Daoy (cell line): ENCODE measurements at places on chromosomes 2 and 18.
A peak's percentile ranks its signal among the peaks of the same experiment; 100 is the strongest.

DNA sequence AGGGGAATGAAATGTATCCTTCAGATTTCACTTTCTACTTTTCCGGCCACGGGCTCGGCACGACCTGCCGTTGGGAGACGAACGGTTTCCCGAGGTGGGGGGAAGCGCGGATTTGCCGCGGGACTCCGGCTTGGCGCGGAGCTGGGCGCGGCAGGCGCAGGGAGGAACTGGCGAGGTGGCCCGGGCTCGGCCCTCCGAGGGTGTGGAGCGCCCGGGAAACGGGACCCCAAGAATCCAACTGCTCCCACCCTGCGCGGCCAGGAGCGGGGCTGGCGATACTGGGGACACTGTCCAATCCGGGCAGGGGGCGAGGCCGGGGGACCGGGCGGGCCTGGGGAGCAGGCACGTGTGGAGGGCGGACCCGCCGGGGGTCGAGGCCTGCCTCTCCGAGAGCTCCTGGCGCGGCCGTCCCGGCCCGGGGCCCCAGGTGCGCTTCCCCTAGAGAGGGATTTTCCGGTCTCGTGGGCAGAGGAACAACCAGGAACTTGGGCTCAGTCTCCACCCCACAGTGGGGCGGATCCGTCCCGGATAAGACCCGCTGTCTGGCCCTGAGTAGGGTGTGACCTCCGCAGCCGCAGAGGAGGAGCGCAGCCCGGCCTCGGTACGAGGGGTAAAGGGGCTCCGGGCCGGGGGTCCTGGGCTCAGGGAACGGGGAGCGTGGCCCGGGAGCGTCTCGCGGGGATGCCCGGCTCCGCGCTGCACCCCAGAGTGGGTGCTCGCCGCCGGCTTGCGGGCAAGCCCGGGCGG, at the start of gene ANXA4:
Gene ANXA4 (plus strand): TSS at position 560 of the 747 bp plus-strand sequence. CDS start 39,432 bp downstream, outside the sequence.
- DNase-seq, result peak; percentile 83

DNA sequence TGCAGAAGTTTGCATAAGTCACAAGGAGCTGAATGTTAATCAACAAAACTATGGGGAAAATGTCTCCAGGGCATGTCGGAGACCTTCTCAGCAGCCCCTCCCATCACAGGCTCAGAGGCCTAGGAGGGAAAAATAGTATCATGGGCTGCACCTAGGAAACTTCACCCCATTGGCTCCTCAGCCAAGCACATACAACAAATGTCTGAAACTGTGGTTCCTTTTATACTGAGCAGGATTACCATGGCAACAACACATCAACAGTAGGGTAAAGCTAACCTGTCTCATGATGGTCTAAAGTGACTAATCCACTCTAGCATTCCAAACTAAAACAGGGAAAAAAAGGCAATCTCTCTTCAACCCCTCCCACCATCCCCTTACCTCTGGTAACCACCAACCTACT, 3.2 kb upstream of the NEMP2 start:
- peak; percentile 14 for DNase-seq

DNA sequence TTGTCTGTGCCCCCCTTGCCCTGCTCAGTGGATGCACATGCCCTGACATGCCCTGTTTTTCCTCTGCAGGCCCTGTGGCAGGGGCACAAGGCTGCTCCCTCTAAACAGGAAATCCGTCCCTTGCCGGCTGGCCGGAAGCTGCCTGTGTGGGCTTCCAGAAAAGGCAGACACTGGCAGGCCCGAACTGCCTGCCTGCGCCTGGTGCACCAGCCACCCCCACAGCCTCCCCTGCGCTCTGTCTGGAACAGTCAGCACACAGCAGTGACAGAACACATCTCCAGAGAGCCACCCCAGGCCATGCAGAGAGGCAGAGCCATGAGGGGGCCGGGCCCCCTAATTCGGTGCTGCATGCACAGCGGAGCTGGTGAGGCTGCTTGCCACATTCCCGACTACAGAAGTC, 33.5 kb downstream of the LOXHD1 start:
- DNase-seq, result no peak

- DNase-seq, result peak; percentile 50
Measured at GRCh38 chr2:37156071-37156856, 516 bp downstream of the EIF2AK2 start.

DNA sequence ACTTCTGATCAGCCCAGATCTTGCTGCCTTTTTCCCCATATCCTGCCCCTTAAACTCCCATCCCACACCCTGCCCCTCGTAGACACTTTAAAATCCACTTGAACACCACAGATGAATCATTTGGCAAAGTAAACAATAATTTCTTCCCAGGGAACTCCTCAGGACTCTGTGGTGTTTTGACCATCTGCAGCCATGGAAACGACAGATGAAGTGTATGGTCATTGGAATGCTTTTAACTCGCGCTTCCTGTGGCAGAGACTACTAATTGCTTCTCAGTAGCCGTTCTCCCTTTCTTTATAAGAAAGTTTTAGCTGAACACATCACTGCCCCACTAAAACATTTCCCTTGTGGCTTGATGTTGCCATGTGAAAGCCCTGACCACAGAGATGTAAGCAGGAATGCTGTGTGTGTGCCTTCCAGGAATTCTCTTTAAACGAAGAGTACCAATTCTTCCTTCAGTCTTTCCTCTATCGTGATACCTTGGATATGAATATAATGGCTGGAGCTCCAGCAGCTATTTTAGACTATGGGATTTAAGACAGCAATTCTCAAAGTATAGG, 92.7 kb upstream of the PARD3B start:
- peak; percentile 97 for DNase-seq

DNA sequence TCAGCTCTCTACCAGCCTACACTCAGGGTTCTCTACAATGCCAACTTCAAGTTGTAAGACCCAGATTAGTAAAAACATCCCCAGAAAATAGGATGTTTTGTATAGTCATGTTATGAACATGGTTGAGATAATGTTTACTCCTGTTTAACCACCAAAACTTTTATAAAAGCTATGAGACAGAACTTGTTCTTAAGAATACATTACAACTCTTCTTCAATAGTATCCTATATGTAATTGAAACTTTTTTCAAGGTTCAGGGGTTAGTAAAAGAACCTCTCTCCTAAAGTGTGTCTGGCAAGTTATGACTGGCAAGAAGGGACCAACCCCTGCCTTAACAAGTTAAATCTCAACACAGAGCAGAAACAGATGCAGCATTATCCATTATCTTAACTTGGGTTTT, 118.8 kb upstream of the STK17B start:
- no peak for DNase-seq

DNA sequence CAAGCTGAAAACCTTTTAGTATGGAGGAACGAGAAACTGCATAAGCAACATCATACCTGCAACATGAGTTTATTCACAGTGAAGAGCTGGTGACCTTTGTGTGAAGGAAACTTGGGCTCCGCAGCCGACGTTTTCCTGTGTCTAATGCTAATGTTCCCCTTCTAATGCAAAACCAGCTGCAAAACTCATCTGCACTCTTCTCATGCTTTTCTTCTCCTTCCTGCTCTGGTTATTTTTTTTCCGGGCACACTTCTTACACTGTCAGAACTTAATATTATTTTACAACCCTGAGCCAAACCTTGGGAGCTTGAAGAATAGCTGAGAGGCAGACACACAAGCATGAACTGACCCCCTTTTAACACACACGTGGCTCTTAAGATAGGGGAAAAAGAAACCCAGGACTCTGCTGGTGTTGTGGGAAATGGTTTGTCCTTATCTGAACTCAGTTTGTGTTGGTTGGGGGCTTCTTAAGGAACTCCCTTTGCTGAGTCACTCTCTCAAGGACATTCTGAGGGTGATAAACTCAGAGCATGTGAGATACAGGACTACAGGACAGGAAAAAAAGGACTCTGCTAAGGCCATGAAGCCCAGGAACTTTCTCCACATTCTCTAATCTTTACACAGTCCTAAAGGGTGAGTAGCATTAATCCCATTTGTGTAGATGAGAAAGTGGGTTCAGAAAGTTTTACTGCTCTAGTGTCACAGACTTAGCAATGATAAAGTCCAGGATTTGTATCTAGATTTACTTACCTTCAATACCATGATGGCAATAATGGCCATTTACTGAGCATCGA, 439.3 kb upstream of the TRIB2 start:
- DNase-seq, result no peak

- peak; percentile 90 for DNase-seq
Measured at GRCh38 chr2:181790716-181791649, 100.5 kb upstream of the ITPRID2 start.

DNA sequence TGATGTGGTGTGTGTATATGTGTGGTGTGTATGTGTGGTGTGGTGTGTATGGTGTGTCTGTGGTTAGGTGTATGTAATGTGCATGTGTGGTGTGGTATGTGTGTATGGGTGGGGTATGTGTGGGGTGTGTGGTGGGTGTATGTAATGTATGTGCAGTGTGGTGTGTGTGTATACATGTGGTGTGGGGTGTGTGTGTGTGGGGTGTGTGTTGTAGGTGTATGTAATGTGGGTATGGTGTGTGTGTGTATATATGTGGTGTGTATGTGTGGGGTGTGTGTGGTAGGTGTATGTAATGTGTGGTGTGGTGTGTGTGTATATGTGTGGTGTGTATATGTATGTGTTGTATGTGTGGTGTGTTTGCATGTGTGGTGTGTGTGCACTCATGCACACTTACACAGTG, 84.8 kb upstream of the ID2 start:
- no peak for DNase-seq

GRCh38 chr2:225041851-225042799, at the start of gene DOCK10:
Gene DOCK10, minus strand, starts transcription at chr2:225042468. Its CDS starts 94 bp downstream, at chr2:225042374.
- DNase-seq, result peak; percentile 57

DNA sequence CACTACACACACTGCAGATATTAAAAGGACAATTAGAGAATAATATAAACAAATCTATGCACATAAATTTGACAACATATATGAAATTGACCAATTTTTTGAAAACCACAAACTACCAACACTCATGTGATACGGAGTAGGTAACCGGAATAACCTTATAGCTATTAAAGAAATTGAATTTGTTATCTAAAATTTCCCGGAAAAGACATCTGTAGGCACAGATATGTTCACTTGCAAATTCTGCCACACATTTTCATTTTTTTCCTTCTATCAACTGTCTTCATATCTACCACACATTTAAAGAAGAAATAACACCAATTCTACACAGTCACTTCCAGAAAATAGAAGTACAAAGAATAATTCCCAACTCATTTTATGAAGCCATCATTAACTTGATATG, 22.4 kb downstream of the NLRC4 start:
- no peak for DNase-seq

GRCh38 chr2:168354499-168354898, 101.6 kb upstream of the CERS6 start:
- no peak for DNase-seq

DNA sequence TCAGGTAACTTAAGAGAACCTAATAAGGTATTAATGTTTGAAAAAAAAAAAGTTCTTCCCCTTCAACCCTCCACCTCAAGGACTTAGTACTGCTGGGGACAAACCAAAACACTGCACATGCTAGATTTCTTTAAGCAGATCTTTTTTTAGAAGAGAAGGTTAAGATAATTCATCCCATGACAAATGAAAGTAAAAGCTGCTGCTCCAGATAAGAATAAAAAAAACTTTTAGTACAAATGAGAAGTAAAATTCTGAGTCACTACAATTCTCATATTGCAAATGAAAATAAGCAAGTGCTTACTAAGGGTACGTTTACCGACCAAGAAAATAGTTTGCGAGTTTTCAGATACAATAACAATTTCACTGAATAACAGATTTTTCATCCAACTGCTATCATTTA, 8.9 kb downstream of the STAM2 start:
- no peak for DNase-seq

DNA sequence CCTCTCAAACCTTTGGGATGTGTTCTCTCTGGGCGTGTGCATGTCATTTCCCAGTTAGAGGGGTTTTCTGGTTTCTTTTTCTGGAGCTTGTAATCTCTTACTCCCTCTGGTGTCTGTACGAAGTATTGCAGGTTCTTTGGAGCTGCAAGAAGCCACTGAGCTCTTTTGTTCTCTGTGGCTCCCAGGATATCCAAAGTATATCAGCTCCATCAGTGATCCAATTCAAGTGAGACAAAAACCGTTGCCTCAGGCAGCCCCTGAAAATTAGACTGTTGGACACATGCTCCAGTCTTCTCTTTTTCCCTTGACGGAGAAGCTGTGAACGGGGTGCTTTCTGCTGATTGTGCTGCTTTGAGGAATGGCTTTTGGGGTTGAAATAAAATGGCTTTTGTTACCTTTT, 59.0 kb upstream of the LDLRAD4 start:
- DNase-seq, result peak; percentile 36

- no peak for DNase-seq
Measured at GRCh38 chr18:49400398-49401072, 59.9 kb downstream of the DYM start.

- peak; percentile 74 for DNase-seq
Measured at GRCh38 chr2:100818606-100819369, 1.2 kb upstream of the NPAS2 start.

DNA sequence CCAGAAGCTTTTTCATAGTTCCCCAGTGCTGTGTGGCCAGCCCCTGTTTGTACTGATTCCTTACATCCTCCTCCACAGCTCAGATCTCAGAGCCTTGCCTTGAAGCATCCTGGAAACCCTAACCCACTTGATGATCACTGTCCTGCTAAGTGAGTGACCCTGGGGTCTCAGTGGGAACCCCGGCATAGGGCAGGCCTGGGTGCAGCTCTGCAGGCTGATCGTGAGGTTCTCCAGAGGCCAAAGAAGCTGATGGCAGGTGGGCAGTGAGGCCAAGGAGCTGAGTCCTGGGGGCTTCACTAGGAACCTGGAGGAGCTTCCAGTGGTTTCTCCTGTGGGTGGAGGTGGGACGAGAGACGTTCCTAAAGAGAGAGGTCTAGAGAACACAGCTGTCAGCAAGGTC, 47.4 kb upstream of the BIN1 start:
- DNase-seq, result no peak

GRCh38 chr2:45607701-45608100, 3.4 kb downstream of the SRBD1 start:
- DNase-seq, result peak; percentile 25

DNA sequence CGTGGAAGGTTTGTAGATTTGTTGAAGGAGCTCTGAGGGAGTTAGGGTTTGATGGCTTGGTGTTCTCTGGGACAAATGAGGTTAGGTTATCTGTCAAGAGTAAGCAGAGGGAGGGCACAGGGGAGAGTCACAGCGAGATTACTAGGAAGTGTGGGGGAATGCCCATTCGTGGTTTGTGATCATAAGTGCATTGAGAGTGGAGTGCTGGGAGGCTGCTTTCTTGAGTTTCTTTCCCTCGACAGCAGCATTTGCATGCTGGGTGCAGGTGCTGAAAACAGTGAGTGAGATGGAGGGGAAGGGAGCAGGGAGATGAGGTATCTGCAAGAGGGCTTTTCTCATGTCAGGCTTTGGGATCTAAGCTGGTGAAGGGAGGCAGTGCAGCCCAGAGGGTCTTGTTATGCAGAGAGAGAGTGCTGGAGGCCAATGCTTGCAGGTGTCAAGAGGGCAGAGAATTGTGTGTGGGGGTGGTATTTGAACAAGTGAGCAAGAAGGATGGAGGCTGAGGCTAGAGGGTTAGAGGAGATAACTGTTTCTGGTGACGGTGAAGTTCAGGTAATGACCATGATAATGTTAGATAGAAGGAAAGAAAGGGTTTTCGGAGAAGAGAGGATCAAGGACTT, 8.8 kb downstream of the RALB start:
- no peak for DNase-seq

GRCh38 chr18:12637901-12638643, 19.8 kb downstream of the SPIRE1 start:
- no peak for DNase-seq
